ENCODE measurements at places on chromosomes 16 and 17. TPM values are rescaled to one million over a fixed set of nuclear protein-coding genes. Genes with fewer than 3 reads are reported as not detected.
A peak's percentile ranks its signal among the peaks of the same experiment; 100 is the strongest.

- no peaks in the 10 kb centered on the region for H3K27me3 ChIP-seq
- no peak for DNase-seq
- H3K27ac ChIP-seq: no peak overlapping the region
- H3K4me1 ChIP-seq: peaks cover 58% of the 10 kb centered on the region
Observed at GRCh38 chr16:24999088-24999670, 16.0 kb downstream of the ARHGAP17 start.

GRCh38 chr16:50318796-50319578 is 49.8 kb downstream of the BRD7 start:
- no peak overlapping the region for H3K4me3 ChIP-seq
- H3K36me3 ChIP-seq: peaks cover 65% of the 10 kb centered on the region
- no peaks in the 10 kb centered on the region for H3K27me3 ChIP-seq
- H3K4me1 ChIP-seq: peaks cover 26% of the 10 kb centered on the region
- H3K27ac ChIP-seq: peak overlapping the region; percentile 30

GRCh38 chr16:59148769-59149155 is 414.6 kb upstream of the GOT2 start:
- no peak overlapping the region for H3K27ac ChIP-seq
- H3K4me3 ChIP-seq: no peak overlapping the region
- H3K27me3 ChIP-seq: no peaks in the 10 kb centered on the region

DNA sequence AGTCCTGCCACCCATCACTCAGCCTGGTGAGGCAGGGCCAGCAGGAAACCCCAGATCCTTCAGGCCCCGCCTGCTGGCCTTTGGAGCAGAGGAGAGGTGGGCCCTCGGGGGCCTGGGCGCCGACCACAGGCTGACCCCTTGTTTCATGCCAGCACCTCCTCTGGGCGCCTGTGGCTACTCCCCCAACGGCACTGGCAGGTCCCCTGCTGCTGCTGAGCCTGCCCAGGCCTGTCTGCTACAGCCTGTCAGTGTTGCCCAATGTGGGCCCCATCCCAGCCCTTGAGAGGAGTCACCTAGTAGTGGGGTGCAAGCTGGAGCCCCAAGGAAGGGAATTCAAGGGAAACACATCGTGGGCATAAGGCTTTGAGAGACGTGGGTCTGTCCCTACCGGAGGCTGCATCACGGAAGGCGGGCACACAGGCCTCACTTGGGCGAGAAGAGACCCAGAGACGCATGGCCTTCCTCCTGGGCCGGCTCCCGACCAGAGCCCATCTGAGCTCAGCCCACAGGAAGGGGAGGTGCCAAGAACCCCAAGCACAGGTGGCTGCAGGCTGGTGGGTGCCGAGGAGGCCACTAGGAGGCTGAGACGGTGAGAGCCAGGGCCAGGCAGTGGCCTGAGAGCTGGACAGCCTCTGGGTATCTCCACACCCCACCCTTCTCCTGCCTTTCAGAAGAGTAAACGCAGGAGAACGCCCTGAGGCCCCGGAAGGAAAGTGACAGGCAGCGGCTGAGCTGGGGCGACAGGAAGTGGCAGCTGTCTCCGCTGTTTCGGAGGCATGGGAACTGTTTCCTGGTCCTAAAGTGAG is 8.0 kb upstream of the FASN start:
- H3K27ac ChIP-seq: peak overlapping the region; percentile 96
- H3K4me1 ChIP-seq: peaks cover 29% of the 10 kb centered on the region
- H3K36me3 ChIP-seq: peaks cover 1% of the 10 kb centered on the region
- H3K27me3 ChIP-seq: no peaks in the 10 kb centered on the region
- peak; percentile 78 for DNase-seq

RAPGEFL1 gene
- total RNA-seq: 6.1 TPM

DNA sequence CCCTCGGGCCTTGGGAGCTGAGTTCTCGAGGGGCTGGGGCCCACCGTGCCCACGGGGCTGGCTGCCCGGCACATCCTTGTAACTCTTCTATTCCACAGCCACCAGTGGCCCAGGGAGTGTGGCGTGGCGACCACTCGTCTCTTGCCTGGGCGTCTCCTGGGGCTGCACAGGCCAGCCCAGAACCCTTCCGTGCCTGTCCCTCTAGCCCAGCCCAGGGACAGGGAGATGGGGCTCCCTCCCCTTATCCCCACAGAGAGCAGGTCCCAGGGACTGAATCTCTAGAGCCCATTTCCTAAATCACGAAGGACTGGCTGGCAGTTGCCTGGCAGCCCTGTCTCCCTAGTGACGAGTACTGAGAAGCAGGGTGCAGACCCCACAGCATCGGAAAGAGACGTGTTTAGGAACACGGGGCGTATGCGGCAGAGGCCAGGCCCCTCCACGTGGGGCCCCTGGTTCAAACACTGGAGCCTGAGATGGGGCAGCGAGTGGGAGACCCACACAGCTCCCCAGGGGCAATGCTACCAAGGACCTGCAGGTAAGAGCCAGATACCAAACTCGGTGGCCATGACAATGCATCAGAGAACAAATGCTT is 51.0 kb downstream of the TIMM22 start:
- DNase-seq: no peak
- no peak overlapping the region for H3K27ac ChIP-seq
- H3K4me1 ChIP-seq: no peaks in the 10 kb centered on the region
- peaks cover 9% of the 10 kb centered on the region for H3K36me3 ChIP-seq
- H3K4me3 ChIP-seq: no peak overlapping the region
- H3K27me3 ChIP-seq: no peaks in the 10 kb centered on the region

GRCh38 chr16:67677712-67678111 is 11.1 kb downstream of the C16orf86 start:
- no peak overlapping the region for H3K4me3 ChIP-seq
- no peak overlapping the region for H3K27ac ChIP-seq
- no peaks in the 10 kb centered on the region for H3K4me1 ChIP-seq
- no peak for DNase-seq

DNA sequence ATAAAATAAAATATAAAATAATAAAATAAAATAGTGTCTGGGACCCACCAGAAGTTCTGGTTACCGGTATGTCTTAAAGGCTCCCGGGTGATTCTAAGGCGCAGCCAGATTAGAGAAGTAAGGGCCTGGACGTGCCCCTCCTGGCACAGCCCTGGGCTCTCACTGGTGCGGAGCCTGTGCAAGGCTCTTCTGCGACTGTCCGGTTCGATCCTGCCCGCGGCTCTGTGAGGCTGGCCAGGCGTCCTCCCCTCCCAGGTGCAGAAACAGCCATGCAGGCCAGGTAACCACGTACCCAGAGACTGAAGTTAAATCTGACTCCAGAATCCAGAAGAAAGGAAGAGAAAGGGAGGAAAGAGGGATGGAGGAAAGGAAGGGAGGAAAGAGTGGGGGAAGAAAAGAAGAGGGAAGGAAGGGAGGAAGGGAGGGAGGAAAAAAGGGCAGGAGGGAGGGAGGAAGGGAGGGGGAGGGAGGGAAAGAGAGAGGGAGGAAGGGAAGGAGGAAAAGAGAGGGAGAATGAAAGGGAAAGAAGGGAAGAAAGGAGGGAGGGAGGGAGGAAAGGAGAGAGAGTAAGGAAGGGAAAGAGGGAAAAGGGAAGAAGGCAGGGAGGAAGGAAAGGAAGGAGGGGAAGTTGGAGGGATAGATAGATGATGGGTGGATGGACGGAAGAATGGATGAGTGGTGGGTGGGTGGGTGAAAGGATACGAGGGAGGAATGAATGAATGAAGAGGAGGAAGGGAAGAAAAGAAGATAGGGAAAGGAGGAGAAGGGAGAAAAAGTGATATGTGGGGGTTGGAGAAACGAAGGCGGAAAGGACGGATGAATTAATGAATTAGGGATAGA is 42.3 kb downstream of the C16orf82 start:
- H3K27ac ChIP-seq: no peak overlapping the region
- no peaks in the 10 kb centered on the region for H3K36me3 ChIP-seq
- H3K4me1 ChIP-seq: peaks cover 5% of the 10 kb centered on the region
- no peaks in the 10 kb centered on the region for H3K27me3 ChIP-seq
- H3K4me3 ChIP-seq: peak overlapping the region; percentile 53

DNA sequence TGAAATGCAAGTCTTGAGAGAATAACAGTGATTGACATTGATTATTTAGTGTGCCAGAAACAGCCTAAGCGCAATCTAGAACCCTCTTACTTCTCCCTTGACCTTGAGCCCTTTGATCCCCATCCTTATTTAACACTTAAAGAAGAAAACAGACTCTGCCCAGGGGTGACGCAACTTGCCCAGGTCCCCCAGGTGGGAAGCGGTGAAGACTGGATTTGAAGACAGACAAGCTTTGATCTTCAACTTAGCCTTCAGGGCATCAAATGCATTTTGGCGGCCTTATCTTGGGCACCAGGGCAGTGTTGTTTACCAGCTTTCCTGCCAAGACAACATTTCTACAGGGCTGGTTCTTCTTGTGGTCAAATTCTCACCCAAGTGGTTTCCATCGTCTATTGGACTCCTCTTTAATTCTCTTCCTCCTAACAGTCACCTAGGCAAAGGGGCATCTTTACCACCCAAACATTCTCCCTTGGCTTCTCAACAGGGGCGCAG is 8.9 kb upstream of the CIITA start:
- H3K27ac ChIP-seq: no peak overlapping the region
- H3K27me3 ChIP-seq: peaks cover 25% of the 10 kb centered on the region
- H3K4me1 ChIP-seq: peaks cover 41% of the 10 kb centered on the region
- no peaks in the 10 kb centered on the region for H3K36me3 ChIP-seq
- DNase-seq: no peak
- no peak overlapping the region for H3K4me3 ChIP-seq

DNA sequence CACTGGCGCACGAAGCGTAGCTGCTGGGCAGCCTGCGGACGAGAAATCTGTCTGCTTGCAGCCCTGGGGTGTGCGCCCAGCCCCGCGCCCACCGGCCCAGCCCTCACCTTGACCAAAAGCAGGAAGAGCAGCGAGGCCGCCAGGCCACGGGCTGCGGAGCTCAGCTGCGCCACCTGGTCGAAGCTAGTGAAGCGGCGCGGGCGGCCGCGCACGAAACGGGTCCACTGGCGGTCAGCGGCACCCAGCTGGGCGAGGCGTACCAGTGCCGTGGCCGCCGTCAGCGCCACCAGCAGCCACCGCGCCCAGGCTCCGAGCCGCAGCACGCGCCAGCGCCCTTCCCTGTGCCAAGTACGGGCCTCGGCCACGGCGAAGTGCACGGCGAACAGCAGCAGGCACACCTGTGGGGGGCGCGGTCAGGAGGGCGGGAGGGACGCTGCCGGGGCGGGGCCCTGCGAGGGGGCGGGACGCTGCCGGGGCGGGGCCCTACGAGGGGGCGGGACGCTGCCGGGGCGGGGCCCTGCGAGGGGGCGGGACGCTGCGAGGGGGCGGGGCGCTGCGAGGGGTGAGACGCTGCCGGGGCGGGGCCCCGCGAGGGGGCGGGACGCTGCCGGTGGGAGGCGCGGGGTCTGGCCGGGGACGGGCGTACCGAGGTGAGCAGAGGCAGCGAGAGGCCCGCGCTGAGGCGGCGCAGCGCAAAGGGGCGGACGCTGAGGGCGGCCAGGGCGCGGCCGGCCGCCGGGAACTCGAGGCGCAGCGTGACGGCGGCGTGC is 43.2 kb downstream of the TSC2 start:
- H3K36me3 ChIP-seq: peaks cover 11% of the 10 kb centered on the region
- no peak overlapping the region for H3K4me3 ChIP-seq
- DNase-seq: peak; percentile 18
- no peak overlapping the region for H3K27ac ChIP-seq

GRCh38 chr17:2777242-2777867 is 18.9 kb upstream of the RAP1GAP2 start:
- H3K27ac ChIP-seq: no peak overlapping the region
- H3K27me3 ChIP-seq: peaks cover 39% of the 10 kb centered on the region
- H3K36me3 ChIP-seq: no peaks in the 10 kb centered on the region
- H3K4me1 ChIP-seq: peaks cover 4% of the 10 kb centered on the region
- DNase-seq: no peak

ALOX15B gene
- total RNA-seq: not detected

DNA sequence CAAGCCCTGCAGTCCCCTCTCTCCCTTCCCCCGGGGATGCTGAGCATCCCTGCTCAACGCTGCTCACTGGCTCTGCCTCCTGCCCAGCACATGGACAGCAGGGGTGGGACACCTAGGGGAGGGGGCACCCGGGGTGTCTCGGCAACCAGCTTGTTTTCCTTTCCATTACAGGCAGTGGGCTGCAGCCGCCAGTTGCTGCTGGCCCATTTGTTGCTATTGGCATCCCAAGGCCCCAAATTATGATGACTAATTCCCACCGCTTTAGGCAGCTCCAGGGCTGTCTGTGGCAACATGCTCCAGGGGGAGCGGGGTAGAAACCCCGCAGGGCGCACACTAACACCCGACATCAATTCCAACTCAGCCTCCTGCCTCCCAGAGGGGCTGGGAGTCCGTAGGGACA is 4.9 kb downstream of the SDK2 start:
- no peak overlapping the region for H3K4me3 ChIP-seq
- H3K36me3 ChIP-seq: no peaks in the 10 kb centered on the region
- H3K27ac ChIP-seq: no peak overlapping the region
- DNase-seq: no peak

DNA sequence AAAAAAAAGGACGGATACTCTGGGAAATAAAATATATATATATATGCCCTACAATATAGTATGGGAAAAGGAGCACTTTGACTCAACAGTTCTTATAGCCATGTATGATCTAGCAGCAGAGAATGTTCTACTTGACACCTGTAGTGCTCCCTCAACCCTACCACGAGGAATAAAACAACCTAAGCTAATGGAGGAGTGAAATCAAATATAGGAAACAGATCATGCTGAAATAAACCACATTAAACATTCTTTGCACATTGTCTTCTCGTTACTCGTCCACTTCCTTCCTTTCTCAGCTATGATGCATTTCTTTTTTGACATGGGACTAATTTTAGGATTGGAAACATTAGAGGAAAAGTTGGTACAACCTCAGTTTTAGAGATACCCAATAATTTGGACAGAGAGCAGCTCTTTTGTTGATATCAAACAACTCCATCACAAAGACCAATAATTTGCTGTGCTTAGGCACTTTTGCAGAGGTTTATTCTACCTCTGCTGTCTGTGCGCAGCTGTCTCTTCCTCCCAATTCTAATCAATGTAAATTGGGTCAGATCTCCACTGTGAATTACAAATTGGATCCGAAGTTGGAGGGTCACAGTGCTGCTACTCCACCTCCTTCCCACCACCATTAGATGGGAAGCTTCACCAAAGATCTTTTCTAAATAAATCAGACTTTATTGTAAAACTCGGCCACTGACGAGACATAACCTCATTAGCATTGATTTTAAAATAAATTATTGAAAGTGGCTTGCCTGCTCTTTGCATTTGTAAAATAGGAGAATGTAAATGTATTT is 65.8 kb downstream of the SNX11 start:
- no peak for DNase-seq
- no peak overlapping the region for H3K27ac ChIP-seq
- H3K27me3 ChIP-seq: no peaks in the 10 kb centered on the region
- H3K4me1 ChIP-seq: peaks cover 27% of the 10 kb centered on the region
- peaks cover 8% of the 10 kb centered on the region for H3K36me3 ChIP-seq

GRCh38 chr17:7882068-7882467 is 6.5 kb upstream of the CHD3 start:
- H3K27me3 ChIP-seq: no peaks in the 10 kb centered on the region
- H3K36me3 ChIP-seq: peaks cover 5% of the 10 kb centered on the region
- no peak for DNase-seq
- no peak overlapping the region for H3K27ac ChIP-seq

GRCh38 chr16:31458073-31458843 is 1.0 kb upstream of the ARMC5 start:
- peaks cover 13% of the 10 kb centered on the region for H3K36me3 ChIP-seq
- H3K4me3 ChIP-seq: peak overlapping the region; percentile 83
- DNase-seq: peak; percentile 72
- no peaks in the 10 kb centered on the region for H3K27me3 ChIP-seq
- H3K4me1 ChIP-seq: peaks cover 53% of the 10 kb centered on the region

Measured in activated CD4-positive, alpha-beta memory T cell treated with anti-CD3 and anti-CD28 coated beads for 36 hours (primary cell).